ENCODE measurements at places on chromosomes 6 and 20.

GRCh38 chr20:37350649-37351574, 5.0 kb downstream of the SRC start:
- DNase-seq = no peak

DNA sequence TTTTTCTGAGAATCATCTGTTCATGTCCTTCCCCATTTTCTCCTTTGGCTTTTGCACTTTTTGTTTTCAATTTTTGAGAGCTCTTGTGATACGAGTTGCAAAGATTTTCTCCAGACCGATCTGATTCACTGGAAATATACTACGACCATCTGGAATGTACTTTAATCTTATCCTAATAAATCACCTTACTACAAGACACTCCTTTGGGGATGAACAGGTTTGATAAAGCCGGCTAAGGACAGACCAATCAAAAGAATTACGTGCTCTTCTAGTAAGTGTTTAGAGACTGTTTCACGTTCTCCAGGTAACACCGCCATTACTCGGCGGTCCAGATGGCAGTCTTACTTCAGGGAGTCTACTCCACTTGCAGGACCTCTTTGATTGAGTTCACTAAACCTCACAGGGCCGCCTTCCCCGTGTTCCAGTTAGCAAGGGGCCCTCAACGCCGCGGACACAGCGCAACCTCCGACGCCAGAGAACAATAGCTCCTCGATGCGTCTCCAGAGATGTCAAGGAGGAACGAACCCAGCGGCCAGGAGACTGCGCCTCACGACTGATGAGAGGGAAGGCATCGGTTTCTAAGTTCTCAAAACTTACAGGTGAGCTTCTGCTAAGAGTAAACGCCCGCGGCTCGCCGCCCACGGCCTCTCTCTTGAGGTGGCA, 920 bp upstream of the WTAP start:
- no peak for DNase-seq

DNA sequence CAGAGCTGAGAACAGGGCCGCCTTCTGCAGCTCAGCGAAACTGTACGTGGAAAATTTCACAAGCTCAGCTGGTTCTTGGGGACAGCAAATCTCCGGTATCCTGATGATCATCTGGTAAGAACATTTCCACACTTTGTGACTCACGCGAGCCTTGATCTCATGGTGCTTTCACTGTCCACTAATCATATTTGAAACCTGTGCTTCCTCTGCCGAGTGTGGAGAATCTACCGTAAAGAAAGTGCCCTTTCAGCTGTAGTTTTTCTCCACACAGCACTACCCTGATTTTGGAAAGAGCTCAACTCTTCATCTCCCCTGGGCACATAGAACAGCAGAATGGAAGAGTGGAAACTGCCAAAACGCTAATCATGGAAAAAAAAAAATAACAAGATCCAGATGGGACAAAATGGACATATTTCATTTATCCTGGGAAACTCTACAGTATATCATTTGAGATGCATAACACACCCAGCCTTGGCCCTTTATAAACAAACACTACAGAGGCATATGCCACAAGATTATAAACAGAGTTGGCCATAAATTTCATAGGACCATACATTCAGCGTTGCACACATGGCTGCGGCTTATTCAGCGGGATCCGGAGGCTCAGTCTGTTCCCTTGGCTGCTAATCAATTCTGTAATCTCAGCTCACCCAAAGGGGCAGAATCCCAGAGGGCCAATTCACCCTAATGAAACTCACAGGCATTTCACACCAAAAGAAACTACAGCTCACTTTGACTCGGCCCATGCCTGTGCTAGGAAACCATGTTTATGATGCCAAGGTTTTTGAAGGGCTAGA, 434.5 kb downstream of the HDGFL1 start:
- peak; percentile 47 for DNase-seq

DNA sequence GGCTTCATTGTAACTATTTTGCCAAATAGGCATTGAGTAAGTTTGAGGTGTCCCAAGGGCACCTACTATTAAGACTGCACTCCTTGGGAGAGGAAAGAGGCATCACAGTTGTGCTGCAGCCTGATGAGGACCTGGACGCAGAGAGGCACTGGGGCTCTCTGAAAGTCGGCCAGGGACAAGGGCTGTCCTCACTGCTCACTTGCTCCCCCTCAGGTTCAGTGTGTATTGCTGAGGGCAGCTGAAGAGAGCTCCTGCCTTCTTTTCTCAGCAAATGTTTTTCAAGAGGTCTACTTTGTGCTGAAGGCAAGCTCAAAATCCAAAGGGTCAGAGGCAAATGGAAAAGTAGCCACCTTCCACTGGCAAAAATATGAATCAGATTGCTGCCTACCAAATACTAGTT, 331.8 kb downstream of the RIMS1 start:
- DNase-seq = peak; percentile 72

DNA sequence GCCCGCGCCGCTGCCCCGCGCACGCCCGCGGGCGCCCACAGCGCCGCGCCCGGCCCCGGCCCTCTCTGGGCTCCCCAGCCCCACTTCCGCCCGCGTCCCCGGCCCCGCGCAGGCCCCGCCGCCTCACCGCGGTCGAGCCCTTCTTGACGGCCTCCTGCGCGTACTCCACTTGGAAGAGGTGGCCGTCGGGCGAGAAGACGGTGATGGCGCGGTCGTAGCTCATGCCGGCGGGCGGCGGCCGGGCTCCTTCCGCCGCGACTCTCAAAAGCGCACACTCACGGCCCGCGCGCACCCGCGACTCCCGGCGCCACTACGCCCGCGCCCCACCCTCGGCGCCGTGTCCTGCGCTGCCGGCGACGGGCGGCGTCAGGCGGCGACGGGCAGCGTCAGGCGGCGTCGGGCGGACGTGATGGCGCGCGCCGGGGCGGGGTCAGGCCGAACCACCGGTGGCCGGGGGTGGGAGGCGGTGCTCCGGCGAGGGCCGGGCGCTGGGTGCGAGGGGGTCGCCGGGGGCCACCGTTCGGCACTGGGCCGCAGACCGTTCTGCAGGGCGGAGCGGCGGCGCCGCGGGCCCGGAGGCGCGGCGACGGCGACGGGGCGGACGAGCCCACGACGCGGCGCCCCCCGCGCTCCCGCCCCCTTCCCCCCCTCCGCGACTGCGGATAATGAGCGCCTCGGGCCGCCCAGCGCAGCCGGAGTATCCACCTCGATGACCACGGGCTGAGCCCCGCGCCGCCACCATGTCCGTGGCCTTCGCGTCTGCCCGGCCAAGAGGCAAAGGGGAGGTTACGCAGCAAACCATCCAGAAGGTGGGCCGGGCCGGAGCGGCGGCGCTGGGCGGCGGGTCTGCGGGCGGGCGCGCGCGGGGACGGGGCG, at the start of the genes PSMA7 and SS18L1:
Gene PSMA7 (minus strand): TSS at position 314 of the 876 bp plus-strand sequence. CDS start 91 bp downstream, at position 223.
Gene SS18L1 (plus strand): TSS at position 689 of the 876 bp plus-strand sequence. CDS start 52 bp downstream, at position 741.
- peak; percentile 95 for DNase-seq

GRCh38 chr6:66396145-66396544, 689.1 kb upstream of the EYS start:
- DNase-seq = no peak

DNA sequence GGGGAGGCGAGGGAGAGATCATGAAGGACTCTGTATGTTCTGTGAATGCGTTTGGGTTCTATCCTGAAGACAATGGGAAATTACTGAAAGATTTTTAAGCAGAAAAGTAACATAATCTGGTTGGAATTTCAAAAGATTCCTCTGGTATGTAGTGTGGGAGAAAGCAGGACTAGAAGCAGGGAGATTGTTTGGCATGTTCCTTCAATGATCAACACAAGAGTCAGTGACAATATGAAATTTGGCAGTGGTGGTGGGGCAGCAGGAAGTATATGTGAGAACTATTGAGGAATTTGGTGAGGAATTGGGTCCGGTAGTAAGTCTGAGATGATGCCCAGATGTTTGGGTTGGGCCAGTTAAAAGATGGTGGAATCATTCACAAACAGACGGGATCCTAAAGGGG, 348.7 kb downstream of the CD83 start:
- no peak for DNase-seq

- DNase-seq = no peak
Observed at GRCh38 chr6:20173833-20174792, 38.2 kb downstream of the MBOAT1 start.

DNA sequence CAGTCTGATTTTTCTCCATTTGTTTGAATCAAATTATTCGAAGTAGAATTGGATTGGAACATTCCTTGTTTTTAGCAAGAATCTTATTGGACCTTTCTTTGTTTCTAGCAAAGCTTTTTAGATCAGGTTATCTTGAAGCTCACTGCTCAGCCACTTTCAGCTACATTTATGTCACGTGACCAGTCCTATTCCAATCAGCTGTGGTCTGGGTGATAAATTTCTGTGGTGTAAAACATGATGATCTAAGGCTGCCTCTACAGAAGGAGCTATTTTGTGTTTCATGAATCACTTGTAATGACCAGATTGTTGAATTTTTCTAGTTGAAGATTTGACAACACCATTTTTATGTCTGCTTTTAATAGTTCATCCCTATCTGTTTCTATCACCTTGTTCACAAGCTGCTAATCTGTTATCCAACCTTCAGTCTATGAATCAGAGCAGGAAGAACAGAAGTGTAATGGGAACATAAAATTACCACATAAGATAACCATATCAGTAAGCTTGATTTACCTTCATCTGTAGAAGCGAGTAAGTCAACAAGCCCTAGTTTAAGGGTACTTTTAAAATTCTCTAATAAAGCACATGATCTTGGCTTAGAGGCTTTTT, 101.0 kb upstream of the MAP3K7 start:
- DNase-seq = no peak

- DNase-seq = no peak
Observed at GRCh38 chr6:132188556-132189264, 212.6 kb downstream of the MOXD1 start.

DNA sequence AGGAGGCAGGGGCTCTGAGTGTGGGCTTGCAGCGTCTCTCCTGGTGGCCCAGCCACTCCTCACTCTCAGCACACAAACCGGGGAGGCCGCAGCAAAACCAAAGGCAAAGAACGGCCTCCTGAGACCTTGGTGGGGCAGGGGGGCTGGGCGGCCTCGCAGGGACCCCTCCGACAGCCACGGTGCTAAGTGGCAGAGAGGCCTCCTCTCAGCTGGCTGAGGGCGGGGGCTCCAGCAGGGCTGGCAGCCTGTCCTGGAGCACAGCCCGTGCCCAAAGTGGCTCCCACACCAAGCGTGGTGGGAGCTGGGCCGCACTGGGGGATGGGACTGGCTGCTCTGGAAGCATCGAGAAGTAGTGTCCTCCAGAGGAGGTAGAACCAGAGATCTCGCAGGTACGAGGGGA, 334.4 kb downstream of the QKI start:
- DNase-seq = no peak

DNA sequence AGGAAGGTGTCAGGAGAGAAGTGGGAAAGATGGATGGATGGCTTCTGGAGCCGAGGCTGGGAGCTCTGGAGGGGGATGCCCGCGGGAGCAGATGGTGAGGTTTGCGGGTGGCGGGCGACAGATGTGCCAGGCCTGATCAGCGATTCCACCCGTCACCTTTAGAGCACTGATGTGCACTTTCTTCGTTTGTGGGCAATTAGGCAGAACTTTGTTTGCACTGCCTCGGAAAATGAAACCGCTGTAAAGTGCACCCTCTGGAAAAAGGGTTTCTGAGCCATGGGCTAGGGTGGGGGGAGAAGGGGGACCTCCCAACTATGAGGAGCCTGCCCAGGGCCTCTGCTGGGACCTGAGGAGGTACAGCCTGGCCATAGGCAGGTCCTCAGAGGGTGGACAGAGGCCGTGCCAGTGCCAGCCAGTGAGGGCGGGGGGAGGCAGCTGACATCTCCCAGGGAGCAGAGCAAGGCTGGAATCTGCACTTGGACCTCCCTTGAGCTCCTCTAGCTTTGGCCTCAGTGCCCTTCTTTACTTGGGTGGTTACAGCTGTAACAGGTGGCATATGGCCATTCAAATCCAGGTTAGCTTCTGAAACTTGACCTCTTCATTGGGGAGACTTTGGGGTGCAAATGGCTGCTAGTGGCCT, 58.7 kb downstream of the CD40 start:
- DNase-seq = no peak

- DNase-seq = no peak
Observed at GRCh38 chr6:106177786-106178185, 91.7 kb downstream of the PRDM1 start.

- DNase-seq = no peak
Observed at GRCh38 chr6:64128301-64129024, 492.9 kb downstream of the PHF3 start.

DNA sequence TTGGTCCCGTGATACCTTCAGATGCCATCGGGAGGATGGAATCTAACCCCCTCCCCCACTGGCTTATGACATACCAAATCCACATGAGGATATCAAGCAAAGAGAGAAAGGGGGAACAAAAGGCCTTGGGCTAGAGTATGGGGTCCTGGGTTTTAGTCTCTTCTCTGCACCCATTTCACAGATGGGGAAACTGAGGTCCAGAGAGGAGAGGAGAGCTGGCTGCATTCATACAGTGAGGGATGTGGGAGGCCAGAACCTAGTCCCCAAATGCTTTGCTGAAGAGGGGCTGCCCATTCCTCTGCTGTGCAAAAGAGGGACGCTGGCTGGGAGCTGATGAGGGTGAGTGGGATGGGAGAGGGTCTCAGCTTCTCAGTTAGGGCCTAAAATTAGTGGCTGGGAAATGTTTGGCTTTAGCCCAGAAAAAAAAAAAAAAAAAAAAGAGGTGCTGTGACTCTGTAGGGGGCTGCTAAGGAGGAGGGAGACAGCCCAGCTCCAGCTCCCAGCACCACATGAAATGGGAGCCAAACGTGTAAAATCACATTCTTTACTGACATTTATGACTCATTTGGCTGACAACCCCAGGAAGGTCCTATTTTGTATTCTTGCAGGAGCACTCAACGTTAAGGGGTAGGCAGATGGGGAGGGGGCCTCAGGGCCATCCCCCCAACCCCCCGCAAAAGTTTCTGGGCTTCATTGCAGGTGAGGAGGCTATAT, 11.9 kb downstream of the XKR7 start:
- DNase-seq = no peak

DNA sequence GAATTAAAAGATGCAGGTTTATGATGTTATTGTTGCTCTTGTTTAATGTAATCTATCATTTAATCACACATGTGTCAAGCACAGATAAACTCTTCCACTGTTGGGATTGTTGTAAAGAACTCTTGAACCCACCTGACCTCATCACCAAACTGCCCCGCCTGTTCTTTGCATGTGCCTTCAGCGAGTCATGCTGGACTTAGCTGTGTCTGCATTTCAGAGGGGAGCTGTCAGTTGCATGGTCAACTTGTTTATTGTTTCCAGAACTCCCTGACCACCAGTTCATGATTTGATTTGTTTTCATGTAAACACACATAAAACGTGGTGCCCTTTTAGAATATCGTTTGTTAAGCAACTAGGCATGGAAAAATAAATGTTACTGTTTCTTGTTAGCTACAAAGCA, 93.6 kb downstream of the KHDC1L start:
- DNase-seq = no peak

All from cerebellum (tissue), 4 donors.